ENCODE measurements at places on chromosomes 13 and 19.

DNA sequence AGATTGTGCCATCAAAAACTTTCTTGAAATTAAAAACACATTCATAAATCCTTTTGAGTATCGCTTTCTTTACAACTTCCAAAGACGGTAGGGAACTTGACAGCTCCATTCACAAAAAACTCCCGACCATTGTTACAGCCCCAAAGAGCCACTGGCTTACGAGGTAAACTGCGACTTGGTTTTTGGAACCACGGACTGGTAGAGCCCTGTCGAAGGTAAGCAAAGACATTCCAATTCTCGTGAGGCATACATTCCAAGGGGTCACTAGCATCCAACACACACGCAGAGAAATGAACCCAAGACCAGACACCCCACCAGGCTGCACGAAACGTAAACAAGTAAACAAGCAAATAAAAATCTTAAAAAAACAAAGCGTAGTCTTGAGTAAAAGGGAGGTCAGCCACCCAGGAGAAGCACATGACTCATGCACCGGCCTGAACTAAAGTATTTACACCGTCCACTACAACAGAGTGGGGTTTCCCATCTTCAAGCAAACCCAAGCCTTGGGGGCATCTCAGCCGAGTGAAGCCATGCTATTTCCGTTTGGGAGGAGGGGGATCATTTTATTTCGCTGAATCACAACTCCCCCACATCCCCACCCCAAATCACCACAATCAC lies 1.4 kb downstream of the BRD4 start:
- DNase-seq: no peak

DNA sequence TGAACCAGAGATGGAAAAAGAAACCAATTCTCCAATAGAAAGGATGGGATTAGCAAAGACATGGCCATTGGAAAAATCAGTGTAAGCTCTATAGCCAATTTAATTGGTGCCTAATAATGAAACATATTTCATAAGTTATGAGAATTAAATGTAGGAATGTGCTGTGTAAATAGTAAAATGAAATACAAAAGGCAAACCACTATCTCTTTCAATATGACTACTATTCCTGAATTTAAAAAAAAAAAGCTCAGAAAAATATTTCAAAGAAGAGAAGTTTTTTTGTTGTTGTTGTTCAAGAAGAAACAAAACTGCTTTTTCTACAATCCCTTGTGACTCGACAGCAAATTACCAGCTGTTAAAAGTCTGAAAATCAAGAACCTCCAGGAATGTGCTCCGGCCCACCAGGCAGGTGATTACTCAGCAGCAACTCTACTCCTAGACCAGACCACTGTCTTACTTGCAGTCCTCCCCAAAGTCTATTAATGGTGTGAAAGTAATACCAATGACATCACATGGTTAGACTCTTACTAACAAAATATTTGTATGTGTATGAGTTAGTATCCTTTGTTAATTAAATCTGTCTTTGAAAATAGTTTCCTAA lies 362.4 kb downstream of the KCTD12 start:
- DNase-seq: no peak

GRCh38 chr19:18364826-18365528 lies 21.0 kb upstream of the GDF15 start:
- DNase-seq: peak; percentile 96

DNA sequence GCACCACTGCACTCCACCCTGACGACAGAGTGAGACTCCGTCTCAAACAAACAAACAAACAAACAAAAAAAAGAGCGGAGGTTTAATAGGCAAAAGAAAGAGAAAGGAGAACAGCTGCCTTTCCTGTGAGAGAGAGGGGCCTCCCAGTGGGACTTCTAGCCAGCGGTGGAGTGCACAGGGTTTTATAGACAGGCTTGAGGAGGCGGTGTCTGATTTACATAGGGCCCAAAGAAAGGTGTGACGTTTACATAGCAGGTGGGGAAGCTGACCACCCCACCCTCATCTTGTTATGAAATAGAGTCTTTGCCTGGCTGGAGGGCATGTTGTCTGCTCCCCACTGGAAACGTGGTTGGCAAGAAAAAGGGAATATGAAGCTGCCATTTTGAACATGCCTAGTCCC lies 106.0 kb upstream of the CSNK1A1L start:
- DNase-seq: no peak

DNA sequence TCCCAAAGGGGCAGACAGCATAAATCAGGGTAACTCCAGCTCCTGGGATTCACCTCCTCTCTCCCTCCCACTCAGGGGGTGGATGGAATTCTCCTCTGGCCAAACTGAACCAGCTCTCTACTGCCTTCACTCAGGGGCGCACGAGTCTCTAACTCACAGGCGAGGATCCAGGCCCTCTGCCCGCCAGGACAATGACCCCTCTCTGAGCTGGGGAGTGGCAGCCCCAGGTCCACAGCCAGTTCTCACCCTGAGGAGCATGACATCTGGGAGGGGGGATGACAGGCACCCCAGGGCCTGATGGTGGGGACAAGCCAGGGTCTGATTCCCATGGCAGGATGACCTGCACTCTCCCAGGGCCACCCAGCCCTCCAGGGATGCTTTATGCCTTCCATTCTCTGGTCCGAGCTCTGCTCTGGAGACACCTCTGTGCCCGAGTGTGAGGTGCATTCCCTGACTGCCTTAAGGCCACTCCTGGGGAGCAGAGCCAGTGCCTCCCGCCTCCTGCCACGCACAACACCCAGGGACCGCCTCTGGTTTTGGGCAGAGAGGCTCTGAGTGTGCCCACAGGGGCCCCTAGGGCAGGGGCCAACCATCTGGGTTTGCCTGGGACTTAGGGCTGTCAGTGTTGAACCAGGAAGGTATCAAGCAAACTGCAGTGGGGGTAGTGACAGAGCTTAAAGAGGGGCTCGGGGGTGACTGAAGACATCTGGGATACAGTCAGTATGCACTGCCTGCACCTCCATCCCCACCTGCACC lies 66.2 kb downstream of the GNG7 start:
- no peak for DNase-seq

GRCh38 chr13:109728791-109729731 lies 57.3 kb downstream of the IRS2 start:
- DNase-seq: no peak

Data from HCT116 (cell line).